ENCODE measurements at places on chromosomes 1 and 21. TPM values are rescaled to one million over a fixed set of nuclear protein-coding genes. Genes with fewer than 3 reads are reported as not detected.

DNA sequence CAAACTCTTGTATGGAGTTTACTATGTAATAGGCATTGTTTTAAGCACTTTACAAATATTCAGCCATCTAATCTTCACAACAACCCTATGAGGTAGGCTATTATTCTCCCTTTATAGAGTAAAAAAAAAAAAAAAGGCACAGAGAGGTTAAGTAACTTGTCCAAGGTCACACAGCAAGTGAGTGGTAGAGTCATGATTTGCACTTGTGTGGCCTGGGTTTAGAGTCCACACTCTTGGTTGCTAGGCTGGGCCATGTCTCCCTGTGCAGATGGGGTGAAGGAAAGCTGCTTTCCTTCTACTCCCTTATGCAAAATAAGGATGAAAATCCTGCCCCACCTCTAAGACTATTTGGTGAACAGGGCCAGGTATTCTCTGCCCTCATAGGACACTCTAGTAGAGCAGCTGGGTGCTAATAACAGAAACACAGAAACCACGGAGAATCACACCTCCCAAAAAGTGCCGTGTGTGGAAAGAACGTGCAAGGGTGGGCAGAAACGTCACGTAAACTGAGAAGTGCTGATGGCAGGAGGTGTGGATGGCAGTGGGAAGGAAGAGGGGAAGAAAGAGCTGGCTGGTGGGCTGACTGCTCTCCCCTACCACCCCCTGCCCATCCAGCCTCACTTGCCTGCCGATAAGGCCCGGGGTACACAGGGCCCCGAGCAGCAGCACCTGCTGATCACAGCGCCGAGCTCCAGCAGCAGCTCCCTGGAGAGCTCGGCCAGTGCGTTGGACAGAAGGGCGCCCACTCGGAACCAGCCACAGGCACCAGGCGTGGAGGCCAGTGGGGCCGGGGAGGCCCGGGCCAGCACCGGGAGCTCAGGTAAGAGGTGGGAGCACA is 28.3 kb upstream of the VPS13D start:
- no peak for DNase-seq

DNA sequence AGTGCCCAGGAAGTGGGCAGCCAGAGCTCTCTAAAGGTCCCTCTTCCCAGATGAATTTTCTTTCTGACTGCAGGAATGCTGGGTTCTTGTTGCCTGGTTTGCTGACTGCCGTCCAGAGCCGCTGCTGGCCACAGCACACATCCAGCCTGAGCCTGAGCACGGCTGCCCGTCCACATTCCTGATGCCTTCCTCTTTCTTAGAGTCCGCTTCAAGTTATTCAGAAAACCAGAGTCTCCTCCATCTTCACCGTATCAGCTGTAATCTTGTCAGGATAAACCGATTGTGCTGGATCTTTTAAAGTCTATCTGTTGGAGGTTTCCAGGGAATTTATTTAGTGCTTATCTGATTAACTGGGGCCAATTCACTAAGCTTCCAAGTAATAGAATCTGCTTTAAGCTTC is 84.8 kb upstream of the BCAR3 start:
- DNase-seq, result no peak

- DNase-seq, result no peak
Measured at GRCh38 chr21:40146216-40146837, 279.1 kb downstream of the PCP4 start.

DNA sequence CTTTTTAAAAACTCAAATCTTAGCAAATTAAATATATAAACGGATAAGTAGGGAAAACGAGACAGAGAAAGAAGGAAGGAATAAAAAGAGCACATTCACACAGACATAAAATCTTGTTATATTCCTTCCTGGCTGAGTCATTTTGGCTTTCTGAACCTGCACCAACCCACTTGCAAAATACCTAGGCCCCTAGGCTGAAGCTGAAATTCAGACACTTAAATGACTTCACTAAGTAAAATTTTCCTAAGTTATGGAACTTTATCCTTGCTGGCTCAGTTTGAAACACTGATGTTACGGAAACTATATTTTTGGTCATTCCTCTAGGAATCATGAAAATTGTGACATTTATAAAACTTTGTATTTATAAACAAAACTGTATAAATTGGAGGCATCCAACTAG is 462.8 kb upstream of the NFIA start:
- no peak for DNase-seq

DNA sequence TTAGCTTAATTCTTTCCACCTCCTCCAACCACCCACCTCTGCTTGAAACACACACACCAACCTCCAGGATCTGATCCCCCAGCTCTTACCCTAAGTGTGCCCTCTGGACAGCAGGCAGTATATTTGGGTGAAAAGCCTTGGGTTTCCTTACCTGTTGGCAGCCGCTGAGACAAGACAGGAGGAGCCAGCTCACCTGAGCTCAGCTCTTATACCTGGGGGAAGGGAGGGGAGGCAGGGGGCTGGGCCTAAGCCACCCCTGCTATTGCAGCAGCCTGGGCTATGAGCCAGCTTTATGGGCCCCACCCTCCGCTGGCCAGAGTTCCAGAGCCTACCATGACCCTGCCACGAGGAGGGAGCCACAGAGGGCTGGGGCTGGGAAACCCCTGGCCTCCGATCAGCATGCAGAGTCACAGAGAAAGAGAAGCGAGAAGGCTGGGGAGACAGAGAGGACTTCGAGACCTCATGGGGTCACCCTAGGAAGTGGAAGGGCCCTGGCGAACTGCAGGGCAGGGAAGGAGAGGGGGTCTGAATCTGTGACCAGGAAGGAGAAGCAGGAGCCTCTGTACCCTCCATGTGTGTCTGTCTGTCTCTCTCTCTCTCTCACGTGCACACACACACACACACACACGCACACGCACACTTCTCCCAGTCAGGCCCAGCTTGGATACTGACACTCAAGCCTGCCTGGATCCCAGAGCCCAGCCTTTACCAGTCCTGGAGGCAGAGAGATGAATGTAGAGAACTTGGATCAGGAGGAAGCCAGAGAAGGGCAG is at the start of gene S100A14:
Gene S100A14 (minus strand): TSS at position 182 of the 773 bp plus-strand sequence. CDS start 467 bp downstream, outside the sequence.
- no peak for DNase-seq

DNA sequence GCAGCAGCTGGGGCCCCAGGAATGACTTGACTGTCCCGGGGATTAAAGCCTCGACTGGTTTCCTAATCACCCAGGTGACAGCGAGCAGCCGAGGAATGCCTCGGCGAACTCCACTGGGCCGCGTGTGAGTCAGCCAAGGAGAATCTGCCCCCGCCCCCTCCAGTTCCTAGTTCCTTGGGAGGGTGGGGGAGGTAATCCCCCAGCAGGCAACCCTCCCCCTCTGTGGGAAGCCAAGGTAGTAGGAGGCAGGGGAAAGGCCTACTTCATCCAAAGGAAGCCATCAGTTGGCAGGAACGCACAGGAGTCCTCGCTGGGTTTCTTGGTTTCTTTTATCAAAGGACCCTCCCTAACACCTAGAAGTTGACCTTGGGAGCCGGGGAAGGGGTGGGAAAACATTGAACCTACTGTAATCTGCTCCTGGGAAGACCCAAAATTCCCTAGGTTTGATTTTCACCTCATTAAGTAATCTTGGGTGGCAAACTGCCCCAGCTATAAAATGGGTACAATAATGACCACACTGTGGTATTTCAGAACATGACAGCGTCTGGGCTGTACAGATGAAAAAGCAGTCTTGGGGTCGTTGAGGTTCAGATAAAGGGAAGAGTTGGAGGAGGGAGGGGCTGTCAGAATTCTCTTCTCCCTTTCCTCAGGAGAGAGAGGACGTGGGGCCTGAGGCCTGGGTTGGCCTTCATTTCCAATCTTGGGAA is 1.4 kb downstream of the TENT5B start:
- DNase-seq, result peak; percentile 81

GRCh38 chr1:155892796-155893195 is 18.4 kb downstream of the RIT1 start:
- DNase-seq, result peak; percentile 69

DNA sequence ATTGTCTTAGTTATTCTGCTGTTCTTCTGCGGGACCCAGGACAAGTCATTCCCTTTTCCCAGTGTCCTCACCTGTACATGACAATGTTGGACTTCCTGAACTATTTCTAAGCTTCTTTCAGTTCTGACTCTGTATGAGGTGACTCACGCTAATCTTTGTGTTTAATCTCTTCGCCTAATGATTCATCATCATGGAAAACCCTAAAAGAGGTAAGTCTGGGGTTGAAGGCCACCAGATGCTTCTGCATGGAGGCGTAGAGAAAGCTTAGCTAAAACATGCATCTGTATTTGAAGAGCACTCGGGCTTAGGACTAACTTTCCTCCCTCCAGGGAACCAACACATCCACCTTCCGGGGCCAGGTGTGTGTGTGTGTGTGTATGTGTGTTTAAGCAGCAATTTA is 7.4 kb downstream of the SPRR5 start:
- peak; percentile 48 for DNase-seq

DNA sequence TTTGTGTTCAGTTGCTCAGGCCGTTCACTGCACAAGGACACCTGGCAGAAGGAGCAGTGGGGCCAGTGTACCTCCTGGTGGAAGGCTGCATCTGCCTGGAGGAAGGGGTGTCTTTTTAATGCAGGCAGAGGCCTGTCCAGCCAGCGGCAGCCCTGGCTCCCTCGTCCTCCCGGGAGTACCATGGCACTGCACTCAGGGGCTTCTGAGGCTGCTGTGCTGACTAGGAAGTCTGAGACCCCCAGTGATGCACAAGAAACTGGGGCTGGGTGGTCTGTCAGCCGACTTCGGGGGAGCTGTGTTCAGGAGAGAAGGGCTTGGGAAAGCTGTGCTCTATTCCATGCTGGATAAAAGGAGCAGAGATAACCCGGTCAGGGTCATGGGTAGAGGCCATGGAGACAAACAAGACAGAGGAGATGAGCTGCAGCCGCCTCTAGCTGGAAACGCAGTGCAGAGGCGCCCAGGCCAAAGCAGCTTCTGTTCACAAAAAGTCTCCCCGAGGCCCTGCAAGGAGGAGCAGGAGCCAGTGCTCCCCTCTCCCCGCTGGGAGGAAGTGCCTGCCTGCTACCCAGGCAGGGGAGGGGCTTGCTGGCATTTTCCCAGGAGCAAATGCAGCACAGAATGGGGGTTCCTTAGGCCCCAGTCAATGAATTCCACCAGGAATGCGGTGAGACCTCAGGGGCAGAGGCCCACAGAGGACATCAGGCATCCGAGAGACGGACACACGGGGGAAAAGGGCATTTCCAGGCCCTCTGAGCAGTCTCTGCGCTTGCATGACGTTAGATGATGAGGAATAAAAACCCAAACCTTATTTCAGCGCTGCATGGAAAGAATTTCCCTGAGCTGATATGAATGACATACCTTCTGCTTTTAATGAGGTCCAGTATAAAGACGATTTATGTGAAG is 17.2 kb upstream of the C2CD2 start:
- DNase-seq, result no peak

DNA sequence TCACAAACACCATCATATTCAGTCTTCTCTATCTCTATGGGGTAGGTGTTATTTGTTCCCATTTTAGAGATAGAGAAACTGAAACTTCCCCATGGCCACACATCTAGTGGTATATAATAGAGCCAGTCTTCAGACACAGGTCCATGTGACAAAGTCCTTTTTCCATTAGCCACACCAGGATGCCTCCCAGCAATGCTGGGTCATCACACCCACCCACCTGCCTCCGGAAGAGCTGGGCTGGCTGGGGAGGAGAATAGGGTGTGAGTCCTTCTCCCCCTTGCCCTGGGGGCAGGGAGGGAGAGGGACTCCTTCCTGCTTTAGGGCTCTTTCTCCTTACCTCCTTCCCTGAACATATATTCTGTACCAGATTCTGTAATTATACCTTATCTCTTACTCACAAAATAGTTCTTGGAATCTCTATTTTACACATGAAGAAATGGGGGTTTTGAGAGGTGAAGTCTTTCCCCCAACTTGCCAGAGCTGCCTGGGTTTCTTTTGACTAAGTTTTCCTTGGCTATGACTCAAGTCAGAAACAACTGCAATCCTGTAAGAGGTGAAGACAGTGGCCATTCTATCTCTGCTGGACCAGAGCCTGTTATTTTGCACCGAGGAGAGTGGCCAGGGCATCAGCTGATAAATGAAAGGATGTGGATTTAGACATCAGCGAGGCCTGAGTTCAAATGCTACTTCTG is 30.0 kb downstream of the SOX13 start:
- peak; percentile 75 for DNase-seq

DNA sequence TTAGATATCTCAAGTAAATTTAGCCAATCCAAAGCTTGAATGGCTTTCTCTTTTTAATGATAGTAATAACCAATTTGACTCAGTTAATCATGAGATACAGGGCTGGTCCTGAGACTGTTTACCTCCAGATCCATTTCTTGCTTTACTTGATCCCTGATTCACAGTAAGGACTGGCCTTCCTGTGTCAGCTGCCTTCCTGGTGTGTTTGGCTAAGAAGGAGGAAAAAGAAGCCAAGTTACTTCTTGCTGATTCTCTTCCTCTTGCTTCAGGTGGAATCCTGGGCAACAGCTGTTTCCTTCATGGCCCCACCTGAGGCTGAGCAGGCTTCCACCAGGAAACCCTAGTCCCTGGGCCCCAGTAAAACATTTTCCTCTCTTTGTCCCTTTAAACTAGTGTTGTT is 14.6 kb upstream of the RC3H1 start:
- DNase-seq, result no peak

DNA sequence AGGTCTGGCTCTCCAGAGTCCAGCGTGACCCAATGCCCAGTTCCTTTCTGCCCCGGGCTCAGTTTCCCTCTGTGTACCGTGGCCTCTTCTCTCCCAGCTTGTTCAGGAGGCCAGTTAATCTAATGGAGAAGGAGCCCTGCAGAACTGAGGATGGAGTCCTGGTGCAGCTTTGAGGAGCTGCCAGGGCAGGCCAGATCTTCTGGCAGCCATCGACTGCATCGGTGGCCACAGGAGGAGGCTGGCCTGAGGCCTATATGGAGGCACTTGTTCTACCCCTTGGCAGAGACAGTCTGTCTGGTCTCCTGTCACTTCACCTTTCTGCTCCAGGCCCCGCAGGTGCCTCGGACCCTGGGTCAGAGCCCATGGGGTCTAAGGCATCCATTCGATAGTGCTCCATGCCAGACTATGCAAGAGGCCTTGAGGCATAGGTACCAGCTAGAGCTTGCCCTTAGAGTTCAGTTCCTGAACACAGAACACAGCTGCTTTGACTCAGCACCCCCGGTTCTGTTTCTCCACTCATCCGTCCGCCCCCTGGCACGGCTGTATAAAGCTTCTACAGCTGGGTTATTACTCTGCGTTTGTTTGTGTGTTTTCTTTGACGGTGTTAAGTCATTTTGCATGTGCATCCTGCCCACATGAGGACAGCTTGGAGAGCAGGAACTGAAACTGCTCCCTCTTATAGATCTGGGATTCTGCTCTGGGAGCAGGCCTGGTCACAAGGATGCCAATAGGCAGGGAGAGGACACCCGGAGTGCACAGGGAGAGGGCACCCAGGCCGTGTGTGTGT is 18.5 kb upstream of the LRRN2 start:
- no peak for DNase-seq

DNA sequence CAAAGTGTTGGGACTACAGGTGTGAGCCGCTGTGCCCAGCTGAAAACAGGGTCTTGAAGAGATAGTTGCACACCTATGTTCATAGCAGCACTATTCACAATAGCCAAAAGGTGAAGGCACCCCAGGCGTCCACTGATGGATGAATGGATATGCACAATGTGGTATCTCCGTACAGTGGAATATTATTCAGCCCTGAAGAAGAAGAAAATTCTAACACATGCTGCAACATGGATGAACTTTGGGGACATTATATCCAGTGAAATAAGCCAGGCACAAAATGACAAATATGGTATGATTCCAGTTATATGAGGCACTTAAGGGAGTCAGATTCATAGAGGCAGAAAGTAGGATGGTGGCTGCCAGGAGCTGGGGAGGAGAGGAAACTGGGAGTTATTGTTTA is 137.6 kb upstream of the WNT4 start:
- DNase-seq, result no peak

Gene AK4
- total RNA-seq, result 59.9 TPM

Gene STIL
- 38.8 TPM for total RNA-seq

Gene CFHR2
- not detected for total RNA-seq

Gene C1orf35
- 8.6 TPM for total RNA-seq

Gene MTARC2
- 2.4 TPM for total RNA-seq
